ENCODE measurements at places on chromosomes 1 and 21. TPM values are rescaled to one million over a fixed set of nuclear protein-coding genes. Genes with fewer than 3 reads are reported as not detected.

Gene CFHR3
- total RNA-seq: not detected

Gene MAP3K21
- 0.09 TPM for total RNA-seq

DNA sequence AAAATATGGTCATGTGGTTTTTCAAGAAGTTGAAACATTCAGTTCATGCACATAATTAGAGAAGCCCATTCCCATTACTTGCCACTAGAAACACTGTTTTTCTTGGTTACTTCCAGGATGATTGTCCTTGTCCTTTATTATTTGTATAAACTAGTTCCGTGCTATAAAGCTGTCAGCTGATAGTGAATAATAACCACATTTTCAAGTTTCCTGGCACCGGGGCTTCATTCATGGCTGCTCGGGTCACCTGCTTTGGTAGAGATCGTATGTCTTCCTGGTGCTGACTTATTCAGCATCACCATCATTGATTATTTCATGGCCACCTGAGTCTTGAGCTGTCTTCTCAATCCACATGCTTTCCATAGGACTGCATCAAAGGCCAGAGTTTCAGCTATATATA lies 62.9 kb upstream of the ZNF326 start:
- no peak for DNase-seq
- peaks cover 56% of the 10 kb centered on the region for H3K36me3 ChIP-seq
- H3K4me1 ChIP-seq: no peaks in the 10 kb centered on the region
- no peak overlapping the region for H3K27ac ChIP-seq
- H3K4me3 ChIP-seq: no peak overlapping the region

- peak overlapping the region; percentile 67 for H3K27ac ChIP-seq
- peaks cover 6% of the 10 kb centered on the region for H3K27me3 ChIP-seq
- peak overlapping the region; percentile 31 for H3K4me3 ChIP-seq
- H3K4me1 ChIP-seq: peaks cover 26% of the 10 kb centered on the region
- DNase-seq: peak; percentile 58
Measured at GRCh38 chr21:39137248-39138178, 45.7 kb downstream of the PSMG1 start.

DNA sequence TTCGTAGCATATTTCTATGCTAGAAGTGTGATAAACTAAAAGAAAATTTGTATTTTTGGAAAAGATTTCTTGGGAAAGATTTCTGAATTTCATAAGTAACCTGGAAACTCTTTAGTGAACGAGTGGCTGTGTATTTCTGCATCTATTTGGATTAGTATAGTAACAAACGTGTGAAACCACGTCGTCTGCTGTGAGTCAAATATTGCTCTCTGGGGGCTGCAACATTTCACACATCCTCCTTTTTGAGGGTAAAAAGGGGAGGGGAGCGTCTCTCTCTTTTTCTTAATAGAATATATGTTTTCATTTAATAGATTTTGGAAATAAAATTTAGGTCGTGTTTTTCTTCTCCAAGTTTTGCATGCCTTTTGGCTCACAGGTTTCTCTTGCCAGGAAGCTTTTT lies 44.8 kb downstream of the LHX9 start:
- no peak overlapping the region for H3K4me3 ChIP-seq
- H3K4me1 ChIP-seq: peaks cover 21% of the 10 kb centered on the region
- no peak for DNase-seq

DNA sequence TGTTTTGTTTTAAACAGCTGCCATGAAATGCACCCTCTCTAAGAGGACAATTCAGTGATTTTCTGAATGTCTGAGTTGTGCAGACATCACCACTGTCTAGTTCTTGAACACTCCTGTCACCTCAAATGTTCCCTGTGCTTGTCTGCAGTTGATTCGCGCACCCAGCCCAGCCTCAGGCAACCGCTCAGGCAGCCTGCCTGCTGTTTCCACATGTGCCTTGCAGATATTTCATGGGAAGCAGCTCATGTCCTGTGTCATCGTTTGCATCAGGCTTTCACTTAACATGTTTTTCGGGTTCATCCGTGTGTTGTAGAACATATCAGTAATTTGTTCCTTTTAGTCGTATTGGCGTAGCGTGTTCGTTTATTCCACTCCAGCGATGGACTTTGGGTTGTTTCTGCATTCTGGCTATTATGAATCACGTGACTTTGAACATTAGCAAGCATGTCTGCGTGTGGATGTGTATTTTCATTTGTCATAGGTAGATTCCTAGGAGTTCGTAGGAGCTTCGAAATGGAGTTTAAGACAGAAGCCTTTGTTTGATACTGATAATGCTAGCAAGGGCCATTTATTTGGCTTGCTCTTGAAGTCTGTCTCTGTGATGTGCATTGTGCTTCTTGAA lies 12.1 kb downstream of the ADARB1 start:
- H3K27ac ChIP-seq: no peak overlapping the region
- no peak for DNase-seq
- no peak overlapping the region for H3K4me3 ChIP-seq
- peaks cover 1% of the 10 kb centered on the region for H3K4me1 ChIP-seq

DNA sequence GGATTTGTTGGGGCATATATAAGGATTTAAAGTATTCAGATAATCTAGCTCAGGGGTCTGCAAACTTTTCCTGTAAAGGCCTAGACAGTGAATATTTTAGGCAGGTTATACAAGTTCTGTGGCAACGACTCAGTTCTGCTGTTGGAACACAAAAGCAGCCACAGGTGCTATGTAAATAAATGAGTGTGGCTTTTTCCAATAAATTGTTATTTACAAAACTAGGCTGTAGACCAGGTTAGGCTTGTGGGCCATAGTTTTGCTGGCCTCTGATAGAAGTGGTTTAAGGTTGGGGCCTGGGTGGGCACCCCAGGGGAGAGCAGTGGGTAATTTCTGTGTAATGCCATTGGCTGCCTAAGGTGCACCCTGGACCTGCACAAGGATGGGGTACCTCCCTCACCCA lies 16.9 kb upstream of the IGFN1 start:
- no peak overlapping the region for H3K4me3 ChIP-seq
- no peaks in the 10 kb centered on the region for H3K36me3 ChIP-seq
- H3K27ac ChIP-seq: no peak overlapping the region
- H3K27me3 ChIP-seq: peaks cover 8% of the 10 kb centered on the region
- DNase-seq: no peak
- peaks cover 34% of the 10 kb centered on the region for H3K4me1 ChIP-seq

- H3K4me1 ChIP-seq: no peaks in the 10 kb centered on the region
- peaks cover 11% of the 10 kb centered on the region for H3K27me3 ChIP-seq
- H3K27ac ChIP-seq: no peak overlapping the region
- H3K4me3 ChIP-seq: no peak overlapping the region
- DNase-seq: no peak
Measured at GRCh38 chr21:44994047-44994694, 54.3 kb downstream of the SLX9 start.

DNA sequence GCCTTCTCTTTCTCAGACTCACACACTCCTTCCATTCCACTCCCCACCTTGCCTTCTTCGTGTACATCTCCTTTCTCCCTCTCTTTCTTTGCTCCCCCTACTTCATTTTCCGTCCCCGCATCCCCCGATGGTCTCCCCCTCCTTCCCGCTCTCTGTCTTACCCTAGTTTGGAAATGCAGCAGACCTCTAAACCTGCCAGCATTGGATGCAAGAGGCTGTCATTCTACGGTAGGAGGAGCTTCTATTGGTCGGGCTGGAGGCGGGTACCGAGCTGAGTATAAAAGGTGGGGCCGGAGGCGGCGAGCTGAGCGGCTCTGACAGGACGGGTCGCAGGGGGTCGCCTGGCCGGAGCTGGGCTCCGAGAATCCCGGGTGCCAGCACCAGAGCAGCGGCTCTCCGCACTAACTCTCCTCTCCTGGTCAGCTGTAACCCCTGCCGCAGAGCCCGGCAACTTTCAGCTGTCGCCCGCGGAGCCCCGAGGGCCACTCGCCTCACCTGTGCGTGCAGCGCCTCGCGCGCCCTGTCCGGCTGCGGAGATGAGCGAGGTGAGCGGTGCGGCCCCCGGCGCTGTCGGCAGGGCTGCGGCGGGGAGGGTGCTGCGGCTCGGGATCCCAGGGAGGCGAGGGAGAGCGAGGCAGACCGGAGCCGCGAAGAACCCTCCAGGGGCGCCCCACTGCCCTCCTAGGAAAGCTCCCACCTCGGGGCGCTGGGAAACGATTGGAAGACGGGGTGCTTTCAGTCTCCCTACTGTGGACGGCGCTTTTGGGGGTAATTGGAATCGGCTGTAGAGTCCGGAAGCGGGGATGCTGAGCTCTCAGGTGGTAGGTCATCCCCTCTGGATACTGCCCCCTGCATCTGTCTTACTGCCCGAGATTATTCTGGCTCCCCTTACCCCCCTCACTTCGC lies at the start of gene PCP4L1:
Gene PCP4L1, plus strand, starts transcription at position 307 of the 906 bp plus-strand sequence. Its CDS starts 230 bp downstream, at position 537.
- DNase-seq: peak; percentile 3
- H3K4me1 ChIP-seq: no peaks in the 10 kb centered on the region
- H3K36me3 ChIP-seq: peaks cover 18% of the 10 kb centered on the region
- no peak within 1 kb of the TSS for H3K4me3 ChIP-seq
- H3K27ac ChIP-seq: no peak within 1 kb of the TSS
- peaks cover 46% of the 10 kb centered on the region for H3K27me3 ChIP-seq

DNA sequence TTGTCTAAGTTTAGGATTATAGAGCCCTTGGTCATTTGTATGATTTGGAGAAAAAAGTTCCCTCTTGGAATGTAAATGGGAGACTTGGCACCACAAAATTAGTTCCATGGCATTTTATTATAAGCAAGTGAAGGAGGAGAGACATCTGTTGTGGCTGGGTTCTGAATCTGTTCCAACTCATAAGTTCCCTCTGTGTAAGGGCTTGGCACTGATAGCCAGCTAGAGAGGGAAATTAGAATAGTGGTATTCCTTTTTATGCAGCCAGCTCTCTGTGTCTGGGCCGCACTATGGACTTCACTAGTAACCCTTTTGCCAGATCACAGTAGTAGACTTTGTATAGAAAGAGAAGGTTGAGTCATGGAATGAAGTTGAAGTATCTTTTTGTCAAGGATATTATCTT lies 31.1 kb downstream of the GNAI3 start:
- peaks cover 30% of the 10 kb centered on the region for H3K36me3 ChIP-seq
- H3K4me3 ChIP-seq: no peak overlapping the region
- H3K27ac ChIP-seq: peak overlapping the region; percentile 80
- peaks cover 18% of the 10 kb centered on the region for H3K4me1 ChIP-seq
- DNase-seq: no peak

DNA sequence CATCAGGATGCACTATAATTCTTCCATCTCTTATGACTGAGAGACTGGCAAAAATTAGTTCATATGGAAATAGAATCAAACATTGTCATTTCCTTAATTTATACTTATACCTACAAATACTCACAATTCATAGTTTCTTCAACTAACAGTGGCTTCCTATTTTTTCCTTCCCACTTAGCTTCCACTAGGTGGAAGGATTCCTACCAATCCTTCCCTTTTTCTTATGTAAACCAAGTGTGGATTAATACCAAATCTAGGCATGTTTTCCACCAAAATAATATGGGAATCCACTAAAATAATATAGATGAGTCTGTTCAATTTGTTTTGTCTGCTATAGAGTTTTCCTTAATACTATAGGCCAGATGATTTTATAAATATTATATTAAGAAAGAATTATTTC lies 1537.1 kb downstream of the PLA2G4A start:
- H3K36me3 ChIP-seq: no peaks in the 10 kb centered on the region
- no peaks in the 10 kb centered on the region for H3K27me3 ChIP-seq
- H3K4me3 ChIP-seq: no peak overlapping the region
- no peak overlapping the region for H3K27ac ChIP-seq

GRCh38 chr1:100073531-100073930 lies 59.2 kb downstream of the SASS6 start:
- H3K4me1 ChIP-seq: peaks cover 5% of the 10 kb centered on the region
- no peak overlapping the region for H3K27ac ChIP-seq
- DNase-seq: no peak
- peaks cover 39% of the 10 kb centered on the region for H3K36me3 ChIP-seq

GRCh38 chr1:232558954-232559353 lies 71.0 kb downstream of the SIPA1L2 start:
- DNase-seq: no peak
- no peaks in the 10 kb centered on the region for H3K27me3 ChIP-seq
- no peak overlapping the region for H3K4me3 ChIP-seq

GRCh38 chr1:9284061-9284460 lies 8.6 kb upstream of the SPSB1 start:
- no peak overlapping the region for H3K4me3 ChIP-seq
- H3K4me1 ChIP-seq: peaks cover 43% of the 10 kb centered on the region
- H3K27me3 ChIP-seq: peaks cover 6% of the 10 kb centered on the region
- no peaks in the 10 kb centered on the region for H3K36me3 ChIP-seq
- no peak overlapping the region for H3K27ac ChIP-seq
- DNase-seq: no peak
